ENCODE measurements at places on chromosomes 5 and 9. TPM values are rescaled to one million over a fixed set of nuclear protein-coding genes. Genes with fewer than 3 reads are reported as not detected.

PCDHB2 gene
- 4.4 TPM for total RNA-seq

FAM200C gene
- 17.0 TPM for total RNA-seq

CCNG1 gene
- 160 TPM for total RNA-seq

FOXD4L4 gene
- not detected for total RNA-seq

STK32A gene
- 0.62 TPM for total RNA-seq

CTXN3 gene
- total RNA-seq, result 4.6 TPM

ENTREP1 gene
- 16.3 TPM for total RNA-seq

TRPM6 gene
- total RNA-seq, result 0.72 TPM

RELL2 gene
- 0.82 TPM for total RNA-seq

LVRN gene
- 2.1 TPM for total RNA-seq

SEC24A gene
- 31.7 TPM for total RNA-seq

FCN2 gene
- not detected for total RNA-seq

GARIN3 gene
- not detected for total RNA-seq

CDC20B gene
- total RNA-seq, result not detected

PSMD5 gene
- 24.1 TPM for total RNA-seq

SPINK4 gene
- not detected for total RNA-seq

ANXA1 gene
- 555 TPM for total RNA-seq

GPR151 gene
- not detected for total RNA-seq

CLIC3 gene
- total RNA-seq, result 4.9 TPM

TXN gene
- total RNA-seq, result 51.0 TPM

HDAC3 gene
- 33.2 TPM for total RNA-seq

PCDH12 gene
- total RNA-seq, result 20.1 TPM

CNTLN gene
- total RNA-seq, result 20.5 TPM

LRRC19 gene
- total RNA-seq, result not detected

POU5F2 gene
- total RNA-seq, result 5.7 TPM

BNC2 gene
- 25.8 TPM for total RNA-seq

GABRA1 gene
- not detected for total RNA-seq

QRFP gene
- total RNA-seq, result not detected

PCDHGB7 gene
- 10.3 TPM for total RNA-seq

PTGDS gene
- total RNA-seq, result 10.2 TPM

PCDHGA8 gene
- 3.0 TPM for total RNA-seq

PCDHGB4 gene
- 5.9 TPM for total RNA-seq

LCN10 gene
- not detected for total RNA-seq

PCDHA3 gene
- 0.10 TPM for total RNA-seq

RIC1 gene
- total RNA-seq, result 38.9 TPM

RAB3C gene
- total RNA-seq, result 0.21 TPM

ACTBL2 gene
- total RNA-seq, result not detected

PCDHAC2 gene
- total RNA-seq, result 4.6 TPM

CNTNAP3 gene
- 18.9 TPM for total RNA-seq

RNF183 gene
- total RNA-seq, result 0.21 TPM

ACSL6 gene
- total RNA-seq, result 2.5 TPM

CKMT2 gene
- 287 TPM for total RNA-seq

CCDC180 gene
- 7.8 TPM for total RNA-seq

SELENOP gene
- 185 TPM for total RNA-seq

GPX8 gene
- 61.1 TPM for total RNA-seq

SEC61B gene
- 45.5 TPM for total RNA-seq

FAF2 gene
- 24.2 TPM for total RNA-seq

SH3TC2 gene
- total RNA-seq, result 5.1 TPM

IGIP gene
- total RNA-seq, result 9.4 TPM

ANKRD18B gene
- total RNA-seq, result 6.6 TPM

RLN2 gene
- not detected for total RNA-seq

TNFAIP8 gene
- total RNA-seq, result 33.8 TPM

NRG2 gene
- total RNA-seq, result 0.41 TPM

OSMR gene
- 14.7 TPM for total RNA-seq

ADAMTS19 gene
- total RNA-seq, result 49.9 TPM

GPSM1 gene
- total RNA-seq, result 27.0 TPM

IFNB1 gene
- total RNA-seq, result not detected

SLIT3 gene
- total RNA-seq, result 21.4 TPM

TBC1D9B gene
- 65.8 TPM for total RNA-seq
